Activated CD4-positive, alpha-beta T cell treated with anti-CD3 and anti-CD28 coated beads, Interleukin-2, Interleukin-4, amounts not matched to agents 100 ng/mL and 50 ng/mL, durations not matched to agents 16 hours and 8 hours (primary cell): ENCODE measurements at places on chromosomes 1 and 21.

GRCh38 chr1:179230251-179230650, 774 bp upstream of the ABL2 start:
- DNase-seq, result no peak

DNA sequence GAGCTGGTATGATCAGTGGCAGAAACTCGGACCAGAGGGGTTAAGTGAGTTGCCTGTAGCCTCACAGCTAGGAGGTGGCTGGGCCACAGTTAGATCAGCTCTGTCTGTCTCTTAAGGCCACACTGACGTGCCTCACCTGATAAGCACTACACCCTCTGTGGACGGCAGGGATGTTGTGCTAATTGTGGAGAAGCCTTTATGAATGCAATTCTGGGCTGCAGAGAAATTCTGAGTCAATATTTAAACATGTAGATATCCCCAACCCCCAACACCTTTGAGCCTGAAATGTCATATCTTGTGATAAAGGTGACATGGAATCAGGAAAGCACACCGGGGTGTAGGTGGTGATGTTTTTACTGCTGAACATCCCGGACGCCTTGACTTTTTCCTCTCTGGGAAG, 88.3 kb downstream of the KCNJ6 start:
- DNase-seq, result no peak

- no peak for DNase-seq
Observed at GRCh38 chr1:54643736-54644135, 2.1 kb downstream of the MROH7 start.

GRCh38 chr1:67270541-67270940, 37.1 kb upstream of the IL12RB2 start:
- peak; percentile 58 for DNase-seq

DNA sequence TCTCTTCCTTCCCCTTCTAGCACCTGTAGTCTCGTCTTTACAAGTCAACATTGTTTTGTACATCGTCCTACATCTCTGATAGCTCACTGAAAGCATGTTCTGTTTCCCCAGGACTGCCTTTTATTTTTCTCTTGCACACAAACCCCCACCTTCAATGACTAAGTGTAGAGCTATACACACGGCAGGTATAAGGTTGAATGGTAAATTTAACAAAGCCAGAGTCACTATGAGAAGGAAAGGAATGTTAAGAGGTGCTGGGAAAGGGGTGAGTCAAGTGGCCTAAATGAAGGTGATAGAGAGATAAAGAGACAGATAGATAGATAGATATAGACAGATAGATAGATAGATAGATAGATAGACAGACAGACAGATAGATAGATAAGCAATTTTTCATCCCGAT, 134.3 kb upstream of the ATP1B1 start:
- DNase-seq, result no peak

GRCh38 chr21:21158376-21158918, 160.2 kb downstream of the NCAM2 start:
- DNase-seq, result no peak

- DNase-seq, result no peak
Observed at GRCh38 chr1:54624466-54625464, 1.4 kb upstream of the FAM151A start.

DNA sequence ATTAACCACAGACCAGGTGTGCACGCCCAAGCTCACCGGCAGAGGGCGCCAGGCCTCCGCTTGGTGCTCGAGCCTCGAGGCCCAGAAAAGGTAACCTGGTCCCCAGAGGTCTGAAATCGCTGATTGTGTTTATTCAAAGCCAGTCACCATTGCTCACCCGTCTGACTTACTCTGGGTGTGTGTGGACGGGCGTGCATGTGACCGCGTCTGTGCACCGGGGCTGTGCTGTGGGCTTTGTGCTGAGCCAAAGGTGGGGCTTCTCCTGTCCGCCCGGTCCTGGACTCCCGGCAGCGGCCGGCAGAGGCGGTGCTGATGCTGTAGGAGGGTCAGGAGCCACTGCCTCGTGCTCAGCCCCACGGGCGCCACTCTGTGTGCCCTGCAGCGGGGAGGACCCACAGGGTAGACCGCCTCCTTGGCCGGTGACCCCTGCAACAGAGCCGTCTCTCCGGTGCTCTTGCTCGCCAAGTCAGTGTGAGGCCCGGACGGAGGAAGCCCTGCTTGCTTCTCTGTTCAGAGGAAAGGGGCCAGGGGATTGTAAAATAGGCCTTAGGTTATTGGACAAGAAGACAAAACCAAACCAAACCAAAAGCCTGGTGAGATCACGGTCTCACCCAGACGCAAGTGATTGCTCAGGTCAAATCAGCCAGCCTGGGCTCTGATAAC, 32.0 kb upstream of the BTG2 start:
- peak; percentile 95 for DNase-seq

- peak; percentile 43 for DNase-seq
Observed at GRCh38 chr1:22275626-22276395, 132.9 kb upstream of the WNT4 start.

- DNase-seq, result peak; percentile 65
Observed at GRCh38 chr1:8602471-8603219, 214.8 kb downstream of the RERE start.

- DNase-seq, result no peak
Observed at GRCh38 chr1:35497571-35497970, 59.6 kb downstream of the KIAA0319L start.

DNA sequence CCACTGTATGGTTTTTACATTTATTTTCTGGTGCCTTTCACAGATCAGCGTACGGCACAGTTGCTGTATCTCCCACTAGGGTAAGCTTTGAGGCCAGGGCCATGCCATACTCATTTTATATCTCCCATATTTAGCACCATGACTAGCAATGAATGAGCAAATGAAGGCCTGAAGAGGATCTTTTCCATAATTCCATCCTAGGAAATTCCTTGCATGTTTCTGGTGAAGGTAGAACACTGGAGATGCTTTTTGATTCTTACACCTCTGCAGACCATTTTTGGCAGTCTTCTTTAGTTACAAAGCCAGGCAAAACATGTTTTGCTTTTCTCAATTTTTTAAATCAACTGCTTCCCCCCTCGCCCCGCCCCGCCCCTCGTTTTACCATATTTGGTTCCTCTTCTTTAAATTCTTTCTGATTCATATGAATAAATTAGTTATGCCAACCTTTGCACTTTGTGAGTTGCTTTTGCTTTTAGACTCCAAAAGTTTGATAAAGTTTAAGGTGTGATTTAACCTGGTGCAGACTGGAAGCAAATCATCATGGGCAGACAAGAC, 78.9 kb upstream of the AK4 start:
- DNase-seq, result no peak
